ENCODE measurements at places on chromosomes 12 and 14. TPM values are rescaled to one million over a fixed set of nuclear protein-coding genes. Genes with fewer than 3 reads are reported as not detected.

The PLD4 gene
- total RNA-seq: 0.05 TPM

The KRT6C gene
- not detected for total RNA-seq

The GPRC5D gene
- total RNA-seq: not detected

The GPR137C gene
- 0.35 TPM for total RNA-seq

The CLMN gene
- total RNA-seq: 30.3 TPM

The PCNX1 gene
- total RNA-seq: 40.1 TPM

The SLC7A8 gene
- under 0.01 TPM for total RNA-seq

The SIX6 gene
- not detected for total RNA-seq

The MYO1H gene
- total RNA-seq: not detected

The FAM161B gene
- 2.3 TPM for total RNA-seq

The BDKRB2 gene
- total RNA-seq: 3.6 TPM

The ZDHHC22 gene
- total RNA-seq: not detected

GRCh38 chr12:94262228-94263010 is 114.0 kb downstream of the PLXNC1 start:
- DNase-seq: peak; percentile 93

DNA sequence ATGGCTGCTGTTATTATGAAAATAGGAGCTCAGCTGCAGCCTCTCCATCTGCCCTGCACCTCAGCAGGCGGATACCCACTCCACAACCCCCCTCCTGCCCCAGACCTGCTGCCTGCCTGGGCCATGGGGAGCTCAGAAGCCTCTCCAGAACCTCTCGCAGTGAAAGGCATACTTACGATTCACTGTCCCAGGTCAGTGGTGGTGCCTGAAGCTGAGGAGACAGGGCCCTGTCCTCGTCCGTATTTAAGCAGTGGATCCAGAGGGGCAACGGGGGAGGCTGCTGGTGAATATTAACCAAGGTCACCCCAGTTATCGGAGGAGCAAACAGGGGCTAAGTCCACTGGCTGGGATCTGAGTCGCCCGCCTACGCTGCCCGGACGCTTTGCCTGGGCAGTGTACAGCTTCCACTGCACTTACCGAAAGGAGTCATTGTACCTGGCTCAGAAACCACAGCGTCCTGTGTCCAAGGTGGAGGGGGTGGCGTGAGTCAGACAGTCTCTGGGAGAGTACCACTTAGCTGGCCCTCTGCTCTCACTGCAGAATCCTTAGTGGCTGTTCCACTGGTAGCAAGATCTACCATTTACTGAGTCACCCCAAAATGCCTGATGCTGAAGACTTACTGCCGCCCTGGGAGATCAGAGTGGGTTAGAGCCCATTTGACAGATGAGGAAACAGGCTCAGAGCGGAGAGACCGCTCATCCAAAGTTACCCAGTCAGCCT is at the start of gene SERPINA1:
Gene SERPINA1 (minus strand): TSS at position 219 of the 720 bp plus-strand sequence. CDS start 5,365 bp downstream, outside the sequence.
- DNase-seq: peak; percentile 91

GRCh38 chr14:68734231-68734732 is 58.6 kb downstream of the ZFP36L1 start:
- DNase-seq: peak; percentile 13

DNA sequence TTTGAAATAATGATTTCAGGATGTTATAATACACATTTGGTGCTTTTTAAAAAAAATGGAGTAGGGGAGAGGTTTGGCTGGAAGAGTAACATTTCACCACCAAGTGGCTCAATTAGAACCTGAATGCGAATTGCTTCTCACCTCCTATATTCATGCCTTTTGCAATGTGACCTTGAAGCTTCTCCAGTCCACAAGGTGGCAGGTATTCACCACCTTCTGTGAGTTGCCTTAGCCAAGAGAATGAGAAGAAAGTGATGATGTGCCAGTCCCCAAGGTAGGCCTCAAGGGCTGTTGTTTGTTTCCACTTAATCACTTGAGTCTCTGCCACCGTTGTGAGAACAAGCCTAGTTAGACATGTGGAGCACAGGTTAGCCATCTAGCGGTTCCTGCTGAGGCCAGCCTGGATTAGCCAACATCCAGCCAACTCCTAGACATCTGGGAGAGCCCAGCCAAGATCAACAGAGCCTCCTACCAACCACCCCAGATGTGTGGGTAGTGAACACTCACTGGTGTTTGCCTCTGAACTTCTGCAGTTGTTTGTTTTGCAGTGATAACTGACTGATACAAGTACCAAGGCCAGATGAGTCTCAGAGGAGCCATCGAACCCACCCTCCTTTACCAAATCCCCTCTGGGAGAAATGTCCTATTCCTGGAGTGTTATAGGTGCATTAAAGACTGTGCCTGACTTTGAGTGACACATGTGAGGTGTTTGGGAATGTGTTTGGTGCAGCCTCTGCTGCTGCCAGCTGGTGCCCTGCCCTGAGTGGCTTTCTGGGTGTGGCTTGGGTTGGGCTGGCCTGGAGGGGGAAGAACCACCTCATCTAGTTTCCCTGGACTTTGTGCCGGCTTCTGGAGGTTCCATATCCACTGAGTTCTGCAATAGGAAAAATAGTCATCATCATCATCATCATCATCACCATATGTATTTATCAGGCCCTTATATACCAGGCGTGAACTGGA is 132.5 kb upstream of the RFLNA start:
- peak; percentile 21 for DNase-seq

GRCh38 chr14:45251912-45252311 is 1.1 kb downstream of the MIS18BP1 start:
- DNase-seq: peak; percentile 35

DNA sequence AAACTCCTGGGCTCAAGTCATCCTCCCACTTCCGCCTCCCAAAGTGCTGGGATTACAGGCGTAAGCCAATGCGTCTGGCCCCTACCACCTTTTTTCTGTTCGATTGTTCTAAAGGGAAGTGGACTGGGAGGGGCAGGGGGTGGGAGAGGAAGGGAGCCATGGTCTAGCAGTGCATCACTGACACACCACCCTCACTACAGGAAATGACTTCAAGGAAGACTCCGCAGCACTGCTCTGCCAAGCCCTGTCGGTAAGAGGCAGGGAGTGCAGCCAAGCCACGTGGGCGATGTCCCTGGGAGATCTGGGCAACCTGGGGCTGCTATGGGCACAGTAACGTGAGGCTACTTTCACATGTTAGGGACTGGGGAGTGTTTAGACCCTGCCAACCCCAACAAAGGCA is 18.0 kb downstream of the LRRC74A start:
- DNase-seq: no peak

DNA sequence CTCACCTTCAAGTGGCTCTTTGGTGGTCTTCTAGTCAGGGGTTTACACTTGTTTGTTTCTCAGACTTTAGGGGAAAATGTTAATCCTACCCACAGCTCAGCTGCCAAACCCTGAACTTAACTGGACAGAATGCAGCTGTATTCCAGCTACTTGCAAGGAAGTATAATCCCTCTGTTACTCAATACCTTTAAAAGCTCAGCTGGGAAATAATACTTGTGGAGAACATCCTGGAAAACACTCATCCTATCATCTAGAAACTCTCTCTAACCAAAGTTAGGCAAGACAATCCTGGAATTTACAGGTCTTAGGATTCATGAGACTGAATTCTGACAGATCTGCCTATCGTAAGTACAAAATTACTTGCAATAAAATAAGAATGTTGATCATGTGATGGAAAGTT is 404.1 kb downstream of the ADAMTS20 start:
- DNase-seq: no peak

DNA sequence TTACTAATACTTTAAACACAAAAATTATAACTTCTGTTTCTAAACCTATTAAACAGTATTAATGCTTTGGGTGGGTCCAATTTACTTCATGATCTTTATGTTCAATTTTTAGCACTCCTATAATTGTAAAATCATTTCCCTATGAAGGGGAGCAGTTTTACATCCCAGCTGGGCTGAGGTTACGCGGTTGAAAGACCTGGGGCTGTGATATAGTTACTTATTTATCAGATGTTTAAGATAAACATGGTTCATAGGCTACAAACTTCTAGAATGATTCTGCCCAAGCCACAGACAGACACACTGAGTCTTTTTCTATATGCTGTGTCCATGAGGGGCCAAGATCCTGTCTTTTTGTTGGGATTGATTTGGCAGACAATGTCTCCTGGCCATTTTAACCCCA is 44.4 kb downstream of the DYRK2 start:
- DNase-seq: no peak

DNA sequence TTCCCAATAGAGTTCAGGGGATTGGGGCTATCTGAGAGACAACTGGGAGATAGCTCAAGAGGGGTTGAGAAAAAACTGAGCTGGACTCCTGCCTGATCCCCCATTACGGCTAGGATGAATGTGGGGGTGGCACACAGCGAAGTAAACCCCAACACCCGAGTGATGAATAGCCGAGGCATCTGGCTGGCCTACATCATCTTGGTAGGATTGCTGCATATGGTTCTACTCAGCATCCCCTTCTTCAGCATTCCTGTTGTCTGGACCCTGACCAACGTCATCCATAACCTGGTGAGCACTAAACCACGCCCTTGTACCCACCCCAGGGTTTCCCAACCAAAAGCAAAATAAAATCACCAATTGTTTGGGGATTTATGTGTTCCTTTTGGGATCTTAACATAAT is 1.0 kb downstream of the ORMDL2 start:
- DNase-seq: no peak

GRCh38 chr14:62158779-62159178 is 396.6 kb downstream of the SNAPC1 start:
- no peak for DNase-seq

DNA sequence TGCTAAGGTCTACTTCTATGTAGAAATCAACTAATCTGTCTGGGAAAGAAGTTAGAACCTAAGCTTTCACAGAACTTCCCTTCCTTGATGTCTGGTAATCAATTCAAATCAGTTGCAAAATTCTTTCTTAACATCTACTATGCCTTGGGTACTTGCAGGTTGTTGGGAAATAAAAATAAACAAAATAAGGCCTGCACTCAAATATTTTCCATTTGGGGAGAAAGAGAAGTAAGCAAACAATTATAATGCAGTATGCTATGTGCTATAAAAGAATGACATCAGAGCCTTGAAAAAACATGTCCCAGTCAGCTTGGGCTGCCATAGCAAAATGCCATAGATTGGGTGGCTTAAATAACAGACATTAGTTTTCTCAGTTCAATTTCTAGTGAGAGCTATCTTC is 425.9 kb upstream of the DCN start:
- DNase-seq: peak; percentile 9

DNA sequence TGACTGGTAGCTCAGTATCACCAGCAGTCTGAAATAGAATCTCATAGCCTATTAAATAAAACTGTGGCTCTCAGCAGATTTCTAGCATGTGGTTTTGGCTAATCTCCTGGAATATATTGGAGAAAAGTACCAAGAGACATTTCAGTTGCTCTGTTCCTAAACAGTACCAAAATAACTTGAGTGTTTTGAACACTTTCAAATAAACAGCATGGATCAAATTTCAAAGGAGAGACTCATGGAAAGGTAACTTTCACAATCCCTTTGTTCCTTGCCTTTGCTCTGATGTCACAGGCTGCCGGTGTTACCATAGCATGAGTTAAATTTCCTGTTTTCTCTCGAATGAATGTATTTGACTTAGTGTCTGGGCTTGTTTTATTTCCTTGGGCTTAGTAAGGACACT is 3.4 kb downstream of the ARG2 start:
- peak; percentile 87 for DNase-seq

GRCh38 chr12:129704232-129704830 is 199.5 kb downstream of the TMEM132D start:
- no peak for DNase-seq

- DNase-seq: peak; percentile 46
These were observed 14.0 kb downstream of the CCND2 start for GRCh38 chr12:4287325-4288211.

GRCh38 chr12:108214486-108214885 is 85.4 kb downstream of the WSCD2 start:
- peak; percentile 7 for DNase-seq

DNA sequence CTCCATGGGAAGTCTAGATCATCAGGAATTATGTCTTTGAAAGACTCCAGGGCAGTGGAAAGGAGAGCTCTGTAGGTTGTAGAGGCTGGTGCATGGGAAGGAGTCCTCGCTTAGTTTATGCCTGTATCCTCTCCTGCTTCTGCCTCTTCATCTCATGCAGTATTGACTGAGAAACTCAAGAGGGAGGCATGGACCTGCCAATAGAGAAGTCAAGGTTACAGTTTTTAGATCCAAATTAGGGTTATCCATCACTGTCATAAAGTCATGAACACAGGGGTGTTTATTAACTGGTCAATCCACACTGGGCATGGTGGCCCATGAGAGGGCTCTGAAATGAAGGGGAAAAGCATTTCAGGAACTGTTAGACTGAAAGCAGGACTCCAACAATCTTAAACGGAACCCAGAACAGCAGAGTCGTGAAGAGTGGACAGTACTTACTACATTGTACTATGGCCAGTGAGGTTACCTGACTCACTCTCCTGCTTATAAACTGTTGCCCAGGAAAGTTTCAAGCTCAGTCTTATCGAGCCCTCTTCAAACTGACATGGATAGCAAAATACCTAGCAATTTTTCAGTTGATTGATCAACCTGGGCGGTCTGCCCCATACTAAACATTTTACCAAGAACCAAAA is 30.1 kb upstream of the DHRS7 start:
- DNase-seq: no peak

DNA sequence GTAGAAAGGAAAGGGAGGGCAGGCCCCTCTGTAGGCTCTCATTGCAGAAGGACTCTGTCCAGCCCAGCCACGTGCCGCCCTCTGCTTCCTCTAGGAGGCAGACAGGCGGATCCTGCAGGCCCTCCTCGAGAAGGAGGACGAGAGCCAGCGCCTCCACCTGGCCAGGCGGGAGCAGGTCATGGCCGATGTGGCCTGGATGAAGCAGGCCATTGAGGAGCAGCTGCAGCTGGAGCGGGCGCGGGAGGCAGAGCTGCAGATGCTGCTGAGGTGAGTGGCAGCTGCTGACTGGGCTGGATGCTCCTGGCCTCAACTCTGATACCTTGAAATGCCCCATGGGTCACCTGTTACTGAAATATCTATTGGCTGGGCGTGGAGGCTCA is 10.9 kb downstream of the TCHP start:
- DNase-seq: no peak

- DNase-seq: peak; percentile 25
These were observed 40.2 kb upstream of the DICER1 start for GRCh38 chr14:95197551-95197950.

DNA sequence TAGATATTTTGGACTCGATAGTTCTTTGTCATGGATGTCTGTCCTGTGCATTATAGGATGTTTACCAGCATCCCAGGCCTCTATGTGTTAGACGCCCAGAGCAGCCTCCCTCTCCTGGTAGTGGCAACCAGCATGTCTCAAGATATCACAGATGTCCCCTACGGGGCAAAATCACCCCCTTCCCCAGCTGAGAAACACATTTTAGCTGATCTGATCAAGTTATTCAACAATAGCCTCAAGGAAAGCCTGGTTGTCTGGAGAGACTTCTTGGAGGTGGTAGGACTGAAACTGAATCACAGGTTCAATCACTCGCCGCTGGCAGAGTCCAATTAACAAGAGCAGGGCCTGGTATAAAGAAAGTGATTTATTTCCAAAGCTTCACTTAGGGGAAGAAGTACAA is 17.6 kb downstream of the BDKRB1 start:
- no peak for DNase-seq

GRCh38 chr12:110920324-110920910 is at the start of gene MYL2:
Gene MYL2 (minus strand): TSS chr12:110920579. CDS start chr12:110920529, 50 bp downstream.
- no peak for DNase-seq

DNA sequence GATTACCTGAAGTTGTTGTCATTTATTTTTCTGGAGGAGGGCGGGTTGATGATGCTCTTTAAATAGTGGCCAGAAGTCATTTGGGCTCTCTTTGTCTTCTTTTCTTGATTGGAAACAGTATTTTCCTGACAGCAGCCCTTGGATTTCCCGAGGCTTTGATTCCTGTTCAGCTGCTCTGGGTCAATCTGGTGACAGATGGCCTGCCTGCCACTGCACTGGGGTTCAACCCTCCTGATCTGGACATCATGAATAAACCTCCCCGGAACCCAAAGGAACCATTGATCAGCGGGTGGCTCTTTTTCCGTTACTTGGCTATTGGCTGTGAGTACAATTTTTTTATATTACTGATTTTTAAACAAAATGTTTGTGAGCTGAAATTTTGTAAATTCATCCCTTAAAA is 60.4 kb downstream of the ANAPC7 start:
- no peak for DNase-seq
